ENCODE measurements at places on chromosomes 7 and 10.

DNA sequence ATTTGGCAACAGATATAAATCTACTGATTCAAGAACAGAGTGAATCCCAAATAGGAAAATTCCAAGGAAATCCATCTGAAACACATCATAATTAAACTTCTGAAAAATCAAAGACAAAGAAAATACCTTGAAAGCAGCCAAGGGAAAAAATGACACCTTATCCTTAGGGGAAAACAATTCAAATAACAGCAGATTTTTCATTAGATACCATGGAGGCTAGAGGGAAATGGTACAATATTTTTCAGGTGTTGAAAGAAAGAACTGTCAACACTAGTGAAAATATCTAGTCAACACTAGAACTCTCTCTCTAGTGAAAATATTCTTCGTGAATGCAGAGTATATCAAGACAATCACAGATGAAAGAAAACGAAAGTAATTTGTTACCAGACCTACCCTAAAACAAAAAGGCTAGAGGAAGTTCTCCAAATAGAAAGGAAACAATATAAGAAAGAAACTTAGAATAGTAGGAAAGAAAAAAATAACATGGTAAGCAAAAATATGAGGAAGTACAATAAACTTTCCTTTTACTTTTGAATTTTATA, 5.7 kb upstream of the FAM241B start:
- no peak for DNase-seq

GRCh38 chr10:98920807-98921206, 314.8 kb downstream of the HPSE2 start:
- DNase-seq: no peak

- DNase-seq: no peak
Observed at GRCh38 chr10:71277914-71278665, 41.0 kb upstream of the SLC29A3 start.

GRCh38 chr7:99562832-99563231, 4.4 kb downstream of the ZNF655 start:
- DNase-seq: peak; percentile 97

- DNase-seq: no peak
Observed at GRCh38 chr10:56633876-56634452, 272.9 kb upstream of the ZWINT start.

DNA sequence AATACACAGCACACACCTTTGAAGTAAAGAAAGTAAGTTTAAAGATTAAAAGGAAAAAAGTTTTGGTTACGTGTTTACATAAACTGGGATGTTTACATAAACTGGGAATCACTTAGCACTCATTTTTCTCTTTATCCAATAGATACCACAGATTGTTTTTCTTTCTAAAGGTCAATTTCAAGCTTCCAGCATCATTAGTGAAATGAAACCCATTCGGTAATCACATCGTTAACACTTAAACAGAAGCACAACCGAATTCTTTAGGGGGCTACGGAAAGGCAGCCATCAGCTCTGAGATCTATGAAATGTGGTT, 1.1 kb downstream of the ODAD2 start:
- no peak for DNase-seq

- DNase-seq: peak; percentile 72
Observed at GRCh38 chr10:26780793-26781601, 79.8 kb downstream of the ABI1 start.

- DNase-seq: no peak
Observed at GRCh38 chr7:70193514-70193913, 595.2 kb downstream of the AUTS2 start.

DNA sequence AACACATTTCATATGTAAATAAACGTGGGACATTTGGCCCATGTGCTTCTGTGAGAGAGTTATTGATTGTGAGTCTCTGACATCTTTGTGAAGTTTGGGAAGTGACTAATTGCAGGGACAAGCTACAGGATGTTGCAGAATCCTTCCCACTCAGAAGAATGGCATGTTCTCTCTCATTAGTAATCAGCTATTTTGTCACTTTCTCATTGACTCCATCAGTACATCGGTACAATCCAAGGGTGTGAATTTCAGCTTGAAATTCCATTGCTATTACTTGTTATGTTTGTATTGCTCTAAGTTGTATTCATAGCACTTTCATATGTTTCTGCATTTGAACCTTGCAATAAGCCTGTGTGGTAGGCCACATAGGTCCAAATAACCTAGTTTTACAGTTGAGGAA, 100.0 kb upstream of the KCNMA1 start:
- peak; percentile 96 for DNase-seq

DNA sequence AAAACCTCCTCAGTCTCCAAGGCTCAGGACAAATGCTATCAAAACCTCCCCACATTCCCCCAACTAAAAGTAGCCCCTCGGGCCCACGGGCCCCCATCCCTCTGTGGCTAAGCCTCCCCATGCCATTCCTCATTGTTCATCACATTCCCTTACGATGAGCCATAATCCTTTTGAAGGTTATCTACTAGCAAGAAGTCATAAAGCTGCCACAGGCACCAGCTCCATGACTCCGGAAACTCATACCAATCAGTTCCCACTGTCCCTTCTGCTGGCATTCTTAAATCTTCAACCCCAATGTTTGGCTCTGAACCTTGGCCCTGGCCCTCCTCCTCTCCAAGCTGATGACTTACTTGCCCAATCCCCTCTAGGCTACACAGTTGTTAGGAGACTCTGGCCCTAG, 19.4 kb upstream of the TM9SF3 start:
- DNase-seq: peak; percentile 42

- no peak for DNase-seq
Observed at GRCh38 chr7:91181949-91182348, 82.3 kb upstream of the FZD1 start.

GRCh38 chr7:111531993-111532392, 30.3 kb downstream of the IMMP2L start:
- no peak for DNase-seq

DNA sequence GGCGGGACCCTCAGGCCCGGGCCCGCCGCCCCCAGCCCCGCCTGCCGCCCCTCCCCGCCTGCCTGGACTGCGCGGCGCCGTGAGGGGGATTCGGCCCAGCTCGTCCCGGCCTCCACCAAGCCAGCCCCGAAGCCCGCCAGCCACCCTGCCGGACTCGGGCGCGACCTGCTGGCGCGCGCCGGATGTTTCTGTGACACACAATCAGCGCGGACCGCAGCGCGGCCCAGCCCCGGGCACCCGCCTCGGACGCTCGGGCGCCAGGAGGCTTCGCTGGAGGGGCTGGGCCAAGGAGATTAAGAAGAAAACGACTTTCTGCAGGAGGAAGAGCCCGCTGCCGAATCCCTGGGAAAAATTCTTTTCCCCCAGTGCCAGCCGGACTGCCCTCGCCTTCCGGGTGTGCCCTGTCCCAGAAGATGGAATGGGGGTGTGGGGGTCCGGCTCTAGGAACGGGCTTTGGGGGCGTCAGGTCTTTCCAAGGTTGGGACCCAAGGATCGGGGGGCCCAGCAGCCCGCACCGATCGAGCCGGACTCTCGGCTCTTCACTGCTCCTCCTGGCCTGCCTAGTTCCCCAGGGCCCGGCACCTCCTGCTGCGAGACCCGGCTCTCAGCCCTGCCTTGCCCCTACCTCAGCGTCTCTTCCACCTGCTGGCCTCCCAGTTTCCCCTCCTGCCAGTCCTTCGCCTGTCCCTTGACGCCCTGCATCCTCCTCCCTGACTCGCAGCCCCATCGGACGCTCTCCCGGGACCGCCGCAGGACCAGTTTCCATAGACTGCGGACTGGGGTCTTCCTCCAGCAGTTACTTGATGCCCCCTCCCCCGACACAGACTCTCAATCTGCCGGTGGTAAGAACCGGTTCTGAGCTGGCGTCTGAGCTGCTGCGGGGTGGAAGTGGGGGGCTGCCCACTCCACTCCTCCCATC, 82.7 kb downstream of the PAX2 start:
- DNase-seq: no peak

- peak; percentile 17 for DNase-seq
Observed at GRCh38 chr7:91285696-91286355, 21.6 kb downstream of the FZD1 start.

- DNase-seq: no peak
Observed at GRCh38 chr7:122746948-122747347, 44.2 kb upstream of the RNF148 start.

GRCh38 chr10:73859428-73859783, 14.9 kb downstream of the CAMK2G start:
- DNase-seq: no peak

- no peak for DNase-seq
Observed at GRCh38 chr10:31759124-31759798, 169.4 kb downstream of the ARHGAP12 start.

DNA sequence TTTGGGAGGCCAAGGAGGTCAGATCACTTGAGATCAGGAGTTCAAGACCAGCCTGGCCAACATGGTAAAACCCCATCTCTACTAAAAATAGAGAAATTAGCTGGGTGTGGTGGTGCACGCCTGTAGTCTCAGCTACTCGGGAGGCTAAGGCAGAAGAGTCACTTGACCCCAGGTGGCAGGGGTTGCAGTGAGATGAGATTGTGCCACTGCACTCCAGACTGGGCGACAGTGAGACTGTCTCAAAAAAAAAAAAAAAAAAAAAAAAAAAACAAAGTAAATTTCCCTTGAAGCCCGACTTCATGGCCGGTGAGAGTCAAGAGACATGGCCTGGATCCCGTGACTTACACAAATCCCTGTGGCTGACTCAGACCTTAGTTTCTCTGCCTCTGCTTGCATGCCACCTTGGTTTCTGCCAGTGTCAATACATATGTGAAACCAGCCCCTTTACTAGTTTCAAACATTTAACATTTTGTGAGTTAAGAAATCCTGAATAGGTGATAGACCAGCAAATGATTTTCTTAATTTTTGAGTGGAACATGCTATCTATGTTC, 62.8 kb downstream of the ZEB1 start:
- no peak for DNase-seq

- DNase-seq: no peak
Observed at GRCh38 chr10:11909618-11910017, 86.5 kb downstream of the PROSER2 start.

DNA sequence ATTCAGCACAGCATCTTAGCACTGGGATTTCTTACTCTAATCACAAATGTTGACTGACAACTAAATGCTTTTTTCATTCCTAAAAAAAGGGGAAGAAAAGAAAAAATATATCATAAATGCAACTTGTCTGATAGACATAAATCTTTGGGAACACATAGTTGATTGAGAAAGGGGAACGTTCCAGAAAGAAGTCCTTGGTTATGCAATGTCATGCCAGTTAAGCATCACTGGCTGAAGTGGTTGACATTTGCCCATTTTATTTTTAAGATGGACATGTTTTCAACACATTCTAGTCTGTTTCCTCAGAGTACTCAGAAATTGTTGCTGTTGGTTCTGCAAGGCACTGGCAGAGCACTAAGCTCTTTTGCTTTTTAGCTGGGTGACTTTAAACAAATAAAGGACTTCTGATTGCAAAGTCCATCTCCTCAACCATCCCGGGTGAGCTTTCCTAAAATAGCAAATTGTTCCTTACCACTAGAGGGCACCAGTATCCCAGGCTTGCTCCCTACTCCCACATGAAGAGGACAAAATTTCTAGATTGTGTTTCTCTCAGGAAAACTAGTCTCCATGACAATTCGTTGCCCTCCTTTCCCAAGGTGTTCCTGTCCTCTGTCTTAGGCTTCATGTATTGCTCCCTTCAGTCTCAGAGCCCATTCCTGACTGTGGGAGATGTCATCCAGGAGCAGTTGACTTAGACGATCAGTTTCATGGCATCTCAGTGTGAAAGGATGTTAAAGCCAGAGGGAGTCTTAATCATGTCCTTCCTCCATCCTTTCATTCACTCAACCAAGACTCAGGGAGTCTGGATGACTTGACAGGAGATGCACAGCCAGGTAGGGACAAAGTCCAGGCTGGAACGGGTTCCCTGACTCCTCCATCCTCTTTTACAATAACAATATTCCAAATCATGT, 23.9 kb downstream of the OPALIN start:
- peak; percentile 6 for DNase-seq

- no peak for DNase-seq
Observed at GRCh38 chr7:142481548-142481947, 223.7 kb upstream of the PRSS58 start.

- DNase-seq: no peak
Observed at GRCh38 chr7:27132214-27132613, 1.7 kb upstream of the HOXA4 start.

- DNase-seq: no peak
Observed at GRCh38 chr10:125096371-125096770, 64.0 kb downstream of the CTBP2 start.

DNA sequence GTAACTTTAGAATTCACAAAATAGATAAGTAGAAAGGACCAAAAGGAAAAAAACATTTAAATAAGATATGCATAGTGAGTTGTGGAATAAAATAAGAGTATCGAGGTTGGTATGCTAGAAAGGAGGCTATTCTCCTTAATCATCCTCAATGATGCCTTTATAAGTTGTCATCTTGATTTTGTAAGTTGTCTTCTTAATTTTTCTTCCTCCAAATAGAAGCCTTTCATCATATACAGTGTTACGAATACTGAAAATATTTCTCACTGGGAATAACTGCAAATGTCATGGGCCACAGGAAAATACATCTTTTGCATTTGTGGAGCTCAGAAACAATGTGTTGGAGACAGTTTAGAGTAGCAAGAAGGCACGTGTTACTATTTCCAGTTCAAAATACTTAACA, 31.5 kb upstream of the PRTFDC1 start:
- DNase-seq: no peak

DNA sequence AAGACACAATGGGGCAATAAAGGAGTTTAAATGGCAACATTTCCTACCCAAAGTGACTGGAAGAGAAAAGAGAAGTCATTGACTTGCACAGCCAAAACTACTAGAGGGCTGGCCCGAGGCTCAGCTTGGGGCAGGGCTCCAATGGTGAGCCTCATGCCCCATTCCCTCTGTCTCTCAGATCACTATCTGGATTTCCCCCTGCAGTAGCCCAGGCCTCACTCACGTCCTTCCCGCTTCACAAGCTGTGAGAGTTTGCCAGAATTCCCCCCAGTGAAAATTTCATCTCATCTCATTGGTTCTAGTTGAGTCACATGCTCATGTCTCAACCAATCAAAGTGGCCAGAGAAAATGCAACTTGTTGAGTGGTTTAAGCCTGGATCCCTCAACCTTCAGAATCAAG, 181.3 kb downstream of the WDR11 start:
- no peak for DNase-seq

DNA sequence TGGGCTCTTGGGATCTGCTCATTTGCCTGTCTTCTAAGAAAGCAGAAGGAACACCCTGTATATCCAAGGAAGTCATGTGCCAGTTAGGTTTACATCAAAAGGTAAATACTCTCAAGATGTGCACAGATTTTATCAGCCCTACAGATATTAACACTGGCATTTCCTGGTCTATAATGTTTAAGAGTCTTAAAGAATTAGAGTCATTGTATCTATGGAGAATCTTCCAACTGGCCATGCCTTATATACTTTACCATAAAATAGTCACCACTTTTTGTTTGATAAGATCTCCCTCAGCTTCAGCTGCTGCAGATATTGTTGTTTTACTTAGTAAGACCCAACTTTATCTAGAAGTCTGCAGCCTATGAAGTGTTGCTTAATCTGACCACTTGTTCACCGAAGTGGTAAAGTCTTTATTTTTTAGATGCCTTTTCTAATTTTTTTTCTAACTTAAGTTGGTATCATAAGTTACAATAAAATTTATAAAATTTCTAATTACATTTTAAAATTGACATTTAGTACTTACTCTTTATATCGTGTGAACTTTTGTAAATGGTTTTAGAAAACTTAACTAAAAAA, 58.5 kb downstream of the CPED1 start:
- DNase-seq: no peak

Measured in GM04503 (cell line).